ENCODE measurements at places on chromosomes 7 and 10.

- no peak for DNase-seq
These were observed 38.8 kb upstream of the SHH start for GRCh38 chr7:155850766-155851678.

- DNase-seq: no peak
These were observed 1.3 kb upstream of the TNRC18 start for GRCh38 chr7:5424749-5425506.

DNA sequence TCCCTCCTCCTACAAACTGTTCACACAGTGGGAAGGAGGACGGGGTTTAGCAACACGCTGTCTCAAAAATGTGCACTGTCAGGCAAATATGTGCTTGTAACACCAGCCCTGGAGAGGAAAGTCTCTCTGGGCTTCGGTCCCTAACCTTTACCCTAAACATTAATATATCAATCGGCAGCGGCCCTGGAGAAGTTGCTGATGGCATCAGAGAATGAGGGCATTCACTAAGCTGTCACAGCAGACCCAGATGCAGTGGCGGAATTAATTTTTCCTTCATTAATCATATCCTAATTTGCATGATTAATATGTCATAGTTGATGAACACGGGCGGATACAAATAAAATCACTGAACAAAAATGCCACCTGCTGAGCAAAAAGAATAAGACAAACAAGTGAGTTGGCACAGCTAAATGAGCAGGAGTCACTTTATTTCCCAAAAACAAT is 45.2 kb upstream of the INSIG1 start:
- no peak for DNase-seq

GRCh38 chr7:134988161-134988560 is 1.9 kb downstream of the AGBL3 start:
- no peak for DNase-seq

DNA sequence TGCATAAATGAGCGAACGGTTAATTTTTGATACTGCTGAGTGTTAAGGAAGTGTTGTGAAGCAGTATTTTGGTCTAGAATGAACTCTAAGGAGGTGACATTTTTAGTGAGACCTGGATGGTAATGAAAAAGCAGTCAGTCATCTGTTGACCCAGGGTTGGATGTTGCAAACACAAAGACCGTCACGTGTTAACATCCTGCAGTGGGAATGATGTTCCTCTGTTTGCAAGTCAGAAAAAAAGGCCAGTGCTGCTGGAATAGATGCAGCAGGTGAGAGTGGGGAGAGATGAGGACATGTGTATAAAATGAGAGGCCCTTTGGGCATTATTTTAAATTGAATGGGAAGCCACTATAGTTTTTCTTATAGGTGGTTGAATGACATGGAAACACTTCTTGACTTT is 39.3 kb downstream of the INSYN2A start:
- DNase-seq: no peak

GRCh38 chr10:118343115-118343514 is 991 bp upstream of the FAM204A start:
- DNase-seq: no peak

- peak; percentile 57 for DNase-seq
These were observed 9.0 kb downstream of the TACR2 start for GRCh38 chr10:69407621-69408301.

- DNase-seq: no peak
These were observed 639.3 kb downstream of the TNS3 start for GRCh38 chr7:46942574-46942973.

GRCh38 chr7:3805151-3805550 is 504.1 kb downstream of the SDK1 start:
- no peak for DNase-seq

DNA sequence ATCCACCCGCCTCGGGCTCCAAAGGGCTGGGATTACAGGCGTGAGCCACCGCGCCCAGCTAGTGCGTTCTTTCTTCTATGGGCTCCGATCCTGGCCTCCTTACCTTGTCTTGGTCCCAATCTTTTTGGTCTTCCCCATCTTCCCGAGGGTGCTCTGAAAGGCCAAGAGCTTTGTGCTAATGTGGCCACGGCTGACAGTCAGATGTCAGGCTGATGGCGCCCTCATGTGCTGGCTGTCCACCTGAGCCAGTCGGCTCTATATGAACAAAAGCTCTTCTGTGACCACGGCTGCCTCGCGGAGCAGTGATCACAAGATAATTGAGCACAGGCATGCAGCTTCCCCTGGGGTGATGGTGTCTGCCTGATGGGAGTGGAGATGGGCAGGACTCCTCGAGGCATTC is 11.0 kb upstream of the AHCYL2 start:
- peak; percentile 23 for DNase-seq

DNA sequence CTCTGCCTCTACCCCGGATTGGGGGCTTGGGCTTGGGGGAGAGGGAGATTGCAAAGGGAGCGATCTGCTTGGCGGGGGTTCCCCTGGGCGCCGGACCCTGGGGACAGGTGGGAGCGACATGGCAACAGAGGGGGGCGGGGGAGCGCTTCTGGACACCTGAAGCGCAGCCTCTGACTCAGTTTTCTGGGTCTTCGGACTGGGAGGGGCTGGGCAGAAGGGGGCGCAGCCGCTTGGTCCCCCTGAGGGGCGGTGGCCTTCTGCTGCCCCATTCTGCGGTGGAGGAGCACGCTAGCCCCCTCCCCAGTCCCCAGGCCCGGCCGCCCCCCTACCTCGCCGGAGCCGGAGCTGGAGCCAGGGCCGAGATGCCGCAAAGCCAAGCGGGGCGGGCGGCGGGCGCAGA is 380 bp downstream of the NAT16 start:
- DNase-seq: no peak

GRCh38 chr7:134449680-134450079 is 9.2 kb downstream of the AKR1B1 start:
- DNase-seq: no peak

- DNase-seq: no peak
These were observed 2.1 kb upstream of the GIGYF1 start for GRCh38 chr7:100696123-100696521.

GRCh38 chr7:138460176-138460648 is at the start of gene TRIM24:
Gene TRIM24, plus strand, starts transcription at chr7:138460259. Its CDS starts 290 bp downstream, at chr7:138460549.
- DNase-seq: no peak

DNA sequence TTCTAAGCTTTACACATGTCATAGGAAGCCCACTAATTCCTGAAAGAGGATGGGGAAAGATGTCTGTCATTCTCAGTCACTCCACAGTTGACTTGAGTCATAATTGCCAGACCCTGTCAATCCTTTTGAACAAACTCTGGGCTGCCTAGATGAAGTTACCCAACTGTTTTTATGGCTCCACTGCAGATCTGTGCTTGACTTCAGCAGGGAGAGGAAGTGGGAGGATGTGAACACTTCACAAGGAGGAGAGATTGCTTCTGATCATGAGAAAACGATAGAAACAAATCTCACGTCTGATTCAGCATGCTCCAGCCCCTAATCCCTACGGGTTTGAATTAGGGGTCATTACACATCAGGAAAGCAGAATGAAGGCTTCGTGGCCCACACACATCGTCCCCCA is 596.6 kb upstream of the CELF2 start:
- DNase-seq: peak; percentile 71

GRCh38 chr10:4978870-4979269 is 15.7 kb downstream of the AKR1C1 start:
- DNase-seq: no peak

GRCh38 chr10:24153537-24153936 is 55.4 kb upstream of the KIAA1217 start:
- DNase-seq: no peak

- peak; percentile 32 for DNase-seq
These were observed 62.5 kb downstream of the DAGLB start for GRCh38 chr7:6385110-6385781.

GRCh38 chr10:130399425-130399950 is 263.3 kb downstream of the GLRX3 start:
- no peak for DNase-seq

GRCh38 chr10:68600041-68600778 is 40.1 kb downstream of the TET1 start:
- DNase-seq: peak; percentile 71

DNA sequence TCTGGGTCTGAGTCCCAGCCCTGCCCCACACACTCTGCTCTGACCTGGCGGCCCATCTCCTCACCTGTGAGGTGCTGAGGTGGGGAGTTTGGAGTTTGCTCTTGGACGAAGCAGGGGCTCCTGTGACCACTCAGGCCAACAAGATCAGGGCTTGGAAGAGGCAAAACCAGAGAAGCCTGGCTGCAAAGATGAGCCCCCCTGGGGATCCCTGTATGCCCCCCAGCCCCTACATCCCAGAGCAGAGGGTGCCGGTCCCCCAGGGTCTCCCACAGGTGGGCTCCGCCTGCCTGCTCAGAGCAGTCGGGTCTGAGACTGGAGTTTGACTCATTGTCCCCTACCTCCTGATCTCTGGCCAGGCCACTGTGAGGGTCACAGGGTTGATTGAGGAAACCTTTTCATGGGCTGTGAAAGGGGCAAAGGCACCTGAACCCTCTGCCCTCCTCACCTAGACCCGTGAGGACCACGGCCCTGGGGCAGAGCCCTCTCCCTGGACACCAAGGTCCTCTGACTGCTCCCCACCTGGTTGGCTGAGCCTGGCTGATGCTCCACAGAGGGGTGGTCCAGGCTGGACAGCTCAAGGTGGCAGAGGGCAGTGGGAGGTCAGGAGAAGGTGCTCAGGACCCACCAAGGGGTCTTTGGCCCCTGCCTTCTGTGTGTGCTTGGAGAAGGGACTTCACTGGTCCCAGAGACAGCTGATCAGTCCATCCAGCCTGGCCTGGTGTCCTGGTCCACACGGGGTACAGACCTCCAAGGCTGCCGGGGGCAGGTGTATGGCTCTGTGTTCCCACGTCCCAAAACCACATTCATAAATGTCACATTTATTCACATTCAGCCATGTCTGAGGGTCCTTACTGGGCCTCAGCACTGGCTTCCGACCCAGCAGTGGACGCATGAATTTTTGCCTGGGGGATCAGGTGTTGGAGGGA is 9.1 kb upstream of the SCART1 start:
- DNase-seq: no peak

DNA sequence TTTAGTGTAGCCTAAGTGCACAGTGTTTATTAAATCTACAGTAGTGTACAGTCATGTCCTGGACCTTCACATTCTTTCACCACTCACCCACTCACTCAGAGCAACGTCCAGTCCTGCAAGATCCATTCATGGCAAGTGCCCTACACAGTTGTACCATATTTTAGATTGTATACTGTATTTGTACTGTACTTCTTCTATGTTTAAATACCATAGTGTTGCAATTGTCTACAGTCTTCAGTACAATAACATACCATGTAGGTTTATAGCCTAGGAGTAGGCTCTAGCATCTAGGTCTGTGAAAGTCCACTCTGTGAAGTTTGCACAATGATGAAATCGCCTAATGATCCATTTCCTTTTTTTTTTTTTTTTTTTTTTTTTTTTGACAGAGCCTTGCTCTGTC is 12.0 kb downstream of the EEPD1 start:
- DNase-seq: peak; percentile 91

DNA sequence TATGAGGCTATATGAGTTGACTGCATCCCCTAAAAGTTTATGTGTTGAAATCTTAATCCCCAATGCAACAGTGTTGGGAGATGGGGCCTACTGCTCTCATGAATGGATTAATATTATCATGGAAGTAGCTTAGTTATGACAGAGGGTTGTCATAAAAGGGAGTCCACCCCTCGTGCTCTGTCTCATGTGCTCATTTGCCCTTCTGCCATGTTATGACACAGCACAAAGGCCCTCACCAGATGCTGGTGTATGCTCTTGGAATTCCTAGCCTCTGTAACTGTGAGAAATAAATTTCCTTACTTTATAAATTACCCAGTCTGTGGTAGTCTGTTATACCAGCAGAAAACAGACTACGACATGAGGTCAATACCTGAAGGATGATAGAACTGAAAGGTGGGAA is 17.6 kb upstream of the PANK1 start:
- no peak for DNase-seq

DNA sequence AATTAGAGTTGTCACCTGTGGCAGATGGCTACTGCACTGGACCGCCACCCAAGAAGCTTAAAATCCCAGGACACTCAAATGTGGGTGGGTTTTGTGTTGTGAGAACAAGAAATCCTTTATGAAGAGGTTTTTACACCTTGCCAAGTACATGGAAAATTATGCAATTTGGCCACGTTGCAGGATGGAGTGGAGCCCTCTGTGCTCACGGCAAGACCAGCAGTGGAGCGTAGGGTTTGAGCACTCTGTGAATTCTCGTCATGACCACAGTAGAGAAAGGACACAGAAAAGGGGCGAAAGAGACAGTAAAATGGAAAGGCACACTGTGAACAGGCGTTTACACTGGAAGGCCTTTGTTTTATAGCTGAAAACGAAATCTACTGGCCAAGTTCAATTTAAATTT is 222.6 kb downstream of the ADARB2 start:
- no peak for DNase-seq

DNA sequence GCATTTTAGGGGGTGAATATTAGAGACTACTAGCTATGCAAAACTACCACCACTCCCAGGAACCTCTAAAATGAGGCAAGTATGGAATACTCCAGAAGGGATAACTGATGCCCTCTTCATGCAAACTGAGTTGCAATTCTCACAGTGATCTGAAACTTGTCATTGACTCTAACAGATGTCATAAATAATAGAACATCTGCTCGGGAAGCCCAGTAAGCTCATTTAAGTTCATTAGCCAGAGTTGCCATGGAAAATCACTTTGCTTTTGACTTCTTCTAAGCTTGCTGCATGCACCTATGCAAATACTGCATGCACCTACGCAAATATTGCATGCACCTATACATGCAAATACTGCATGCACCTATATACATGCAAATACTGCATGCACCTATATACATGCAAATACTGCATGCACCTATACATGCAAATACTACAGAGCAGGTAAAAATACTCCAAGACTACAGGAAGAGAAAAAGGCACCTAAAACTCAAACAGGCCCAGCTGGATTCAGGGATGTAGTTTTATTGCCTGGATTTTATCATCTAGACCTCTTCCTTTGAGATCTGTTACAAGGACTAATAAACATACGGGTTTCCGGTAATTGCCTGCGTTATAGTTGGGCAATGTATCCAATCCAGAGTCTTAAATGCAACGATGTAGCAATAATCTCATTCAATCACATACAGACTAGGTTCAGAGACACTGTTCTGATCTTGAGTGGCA is 1061.1 kb upstream of the AUTS2 start:
- DNase-seq: no peak

DNA sequence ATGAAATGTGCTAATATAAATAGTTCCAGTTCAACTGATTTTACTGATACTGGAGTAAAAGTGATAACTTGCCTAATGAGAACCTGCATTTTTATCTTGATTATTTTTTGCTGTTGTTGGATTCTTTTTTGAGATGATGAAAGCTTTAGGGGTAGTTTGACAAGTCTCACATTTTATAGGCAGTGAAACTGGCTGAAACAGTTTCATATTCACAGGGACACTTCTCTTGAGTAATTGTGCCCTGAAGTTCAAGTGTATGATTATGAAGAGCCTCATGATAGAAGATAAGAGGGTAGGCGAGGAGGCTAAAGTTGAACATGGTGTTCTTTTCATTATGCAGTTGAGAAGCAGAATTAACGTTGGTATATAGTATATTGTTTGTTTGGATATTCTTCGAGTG is 5.1 kb downstream of the AUTS2 start:
- no peak for DNase-seq
